ENCODE measurements at places on chromosomes 2 and 18. TPM values are rescaled to one million over a fixed set of nuclear protein-coding genes. Genes with fewer than 3 reads are reported as not detected.

Gene R3HDM1
- 7.6 TPM for total RNA-seq

Gene MFSD2B
- under 0.01 TPM for total RNA-seq

Gene IL36A
- not detected for total RNA-seq

Gene GCA
- total RNA-seq, result 1.6 TPM

Gene IL36G
- total RNA-seq, result not detected

Gene MYOM1
- 0.65 TPM for total RNA-seq

Gene DSC2
- not detected for total RNA-seq

Gene MEP1B
- not detected for total RNA-seq

Gene RGPD4
- total RNA-seq, result not detected

Gene HOXD3
- total RNA-seq, result 5.2 TPM

Gene PDCD1
- total RNA-seq, result not detected

Gene FAM161A
- total RNA-seq, result 0.76 TPM

Gene C2orf81
- total RNA-seq, result 3.5 TPM

Gene DOK6
- total RNA-seq, result 0.76 TPM

Gene SPATA3
- total RNA-seq, result not detected

Gene ANKRD30B
- not detected for total RNA-seq

Gene ABCA12
- not detected for total RNA-seq

Gene CABYR
- total RNA-seq, result 4.9 TPM

Gene MGAT5
- 15.9 TPM for total RNA-seq

Gene LIMS2
- total RNA-seq, result 3.8 TPM

Gene REG1B
- total RNA-seq, result not detected

Gene HPCAL1
- 36.5 TPM for total RNA-seq

Gene HOXD9
- total RNA-seq, result 7.0 TPM

Gene FRZB
- total RNA-seq, result 0.32 TPM

Gene TCF4
- total RNA-seq, result 60.7 TPM

Gene ANKRD29
- total RNA-seq, result 8.9 TPM

Gene MRO
- total RNA-seq, result not detected

Gene ERBB4
- total RNA-seq, result not detected

Gene SERPINB7
- total RNA-seq, result 18.6 TPM

Gene KCNIP3
- total RNA-seq, result 11.9 TPM

Gene POLR1A
- total RNA-seq, result 13.0 TPM

Gene ATL2
- total RNA-seq, result 29.3 TPM

Gene DSG2
- total RNA-seq, result not detected

Gene CGREF1
- total RNA-seq, result 19.2 TPM

Gene CEBPZOS
- total RNA-seq, result 13.2 TPM

Gene EMILIN1
- 229 TPM for total RNA-seq

Gene CCBE1
- 11.4 TPM for total RNA-seq

Gene B4GALT6
- 2.4 TPM for total RNA-seq

Gene FOXD4L1
- not detected for total RNA-seq

Gene KATNAL2
- 9.6 TPM for total RNA-seq

Gene FN1
- 36,331 TPM for total RNA-seq

Gene CFAP53
- 0.11 TPM for total RNA-seq

Gene IL18R1
- 1.5 TPM for total RNA-seq

Gene IGFBP2
- total RNA-seq, result 40.1 TPM

Gene OSR1
- total RNA-seq, result 9.1 TPM

Gene STPG4
- total RNA-seq, result not detected

Gene KANSL1L
- 5.4 TPM for total RNA-seq

Gene SATB2
- total RNA-seq, result 9.9 TPM

Gene ZNF804A
- 0.76 TPM for total RNA-seq

Gene LOXHD1
- total RNA-seq, result not detected

Gene CTAGE1
- 0.11 TPM for total RNA-seq

Gene ATP5F1A
- total RNA-seq, result 562 TPM

Gene ELOA2
- total RNA-seq, result not detected

Gene CCNYL1
- total RNA-seq, result 14.9 TPM

Gene MROH2A
- total RNA-seq, result not detected

Gene COL4A3
- total RNA-seq, result not detected

Gene LONRF2
- total RNA-seq, result under 0.01 TPM

Gene MRPL53
- total RNA-seq, result 18.5 TPM
